ENCODE measurements at places on chromosomes 5 and 9.

DNA sequence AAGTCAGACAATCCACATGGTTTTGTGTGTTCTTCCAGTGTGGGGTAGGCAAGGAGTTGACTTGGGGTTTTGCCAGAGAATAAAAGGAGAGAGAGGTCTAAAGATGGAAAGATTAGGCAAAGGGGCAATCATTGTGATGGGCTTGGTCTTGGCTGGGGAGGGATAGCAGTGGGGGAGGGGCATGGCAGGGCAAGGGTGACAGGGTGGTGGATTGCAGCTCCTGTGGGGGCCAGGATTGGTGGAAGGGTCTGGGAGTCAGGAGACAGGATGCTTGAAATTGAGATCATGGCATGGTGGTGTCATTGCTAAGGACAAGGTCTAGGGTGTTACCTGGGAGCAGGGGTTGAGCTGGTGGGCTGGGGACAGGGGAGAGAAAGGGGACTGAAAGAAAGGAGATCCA lies 57.6 kb downstream of the ZNF618 start:
- DNase-seq: no peak

DNA sequence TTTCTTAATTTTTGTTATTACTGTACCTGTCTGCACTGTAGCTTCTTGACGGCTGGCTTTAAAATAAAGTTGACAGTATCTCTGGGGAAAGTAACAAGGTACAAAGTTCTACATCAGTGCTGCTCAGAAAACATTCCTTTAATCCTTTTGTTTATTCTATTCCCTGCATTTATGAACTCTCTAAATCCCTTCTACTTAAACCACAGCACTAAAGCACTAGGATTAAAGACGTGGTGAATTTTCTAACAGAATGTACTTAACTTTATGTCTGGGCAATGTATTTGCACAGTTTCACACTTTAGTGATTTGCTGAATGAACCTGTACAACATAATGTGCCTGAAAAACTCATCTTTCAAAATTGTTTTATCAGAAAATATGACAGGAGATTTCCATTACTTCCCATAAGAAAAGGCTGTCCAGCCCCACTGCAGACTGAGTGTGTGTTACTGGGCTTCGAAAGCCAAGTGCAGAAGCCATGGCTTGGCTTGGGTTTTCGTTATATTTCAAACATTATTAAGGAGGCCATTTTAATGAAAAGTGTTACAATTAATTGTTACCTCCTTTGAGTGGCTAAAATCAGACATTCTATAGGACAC lies 43.8 kb downstream of the LHFPL2 start:
- no peak for DNase-seq

DNA sequence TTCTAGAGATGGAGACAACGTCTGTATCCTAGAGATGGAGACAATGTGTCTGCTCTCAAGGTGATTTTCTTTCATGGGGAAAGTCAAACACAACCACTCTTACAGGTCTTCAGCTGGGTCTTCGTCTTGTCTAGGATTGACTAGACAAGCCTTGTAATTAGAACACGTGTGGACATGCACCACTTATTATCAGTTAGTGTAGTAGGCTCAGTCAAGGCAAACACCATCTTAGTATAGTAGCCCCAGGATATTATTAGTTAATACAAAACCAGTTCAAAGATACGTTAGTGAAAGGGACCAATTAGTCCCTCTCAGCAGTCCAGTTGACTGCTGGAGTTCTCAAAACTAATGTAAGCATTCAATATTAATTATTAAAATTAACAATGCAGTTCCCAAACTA lies 15.1 kb upstream of the CCL28 start:
- DNase-seq: no peak

GRCh38 chr5:93717162-93717561 lies 24.2 kb downstream of the POU5F2 start:
- DNase-seq: peak; percentile 19

- no peak for DNase-seq
Observed at GRCh38 chr9:71665247-71665646, 103.1 kb downstream of the CEMIP2 start.

DNA sequence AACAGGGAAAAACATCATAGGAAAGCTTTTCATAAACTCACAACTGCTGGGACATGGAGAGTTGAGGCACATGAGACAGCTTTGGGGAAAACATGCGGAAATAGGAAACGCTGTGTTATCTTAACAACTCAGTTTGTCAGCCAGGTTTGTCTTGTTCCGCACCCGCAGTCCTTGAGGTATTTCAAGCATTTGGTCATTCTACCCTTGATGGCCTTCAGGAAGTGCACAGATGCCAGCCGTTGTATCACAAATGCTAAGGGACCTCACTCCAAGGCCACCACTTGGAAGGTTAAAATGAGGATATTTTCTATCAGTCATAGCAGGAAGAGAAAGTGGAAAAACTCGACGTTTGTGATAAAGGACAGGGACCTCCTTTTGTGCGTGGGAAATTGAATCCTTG lies 83.8 kb downstream of the TRIO start:
- no peak for DNase-seq

DNA sequence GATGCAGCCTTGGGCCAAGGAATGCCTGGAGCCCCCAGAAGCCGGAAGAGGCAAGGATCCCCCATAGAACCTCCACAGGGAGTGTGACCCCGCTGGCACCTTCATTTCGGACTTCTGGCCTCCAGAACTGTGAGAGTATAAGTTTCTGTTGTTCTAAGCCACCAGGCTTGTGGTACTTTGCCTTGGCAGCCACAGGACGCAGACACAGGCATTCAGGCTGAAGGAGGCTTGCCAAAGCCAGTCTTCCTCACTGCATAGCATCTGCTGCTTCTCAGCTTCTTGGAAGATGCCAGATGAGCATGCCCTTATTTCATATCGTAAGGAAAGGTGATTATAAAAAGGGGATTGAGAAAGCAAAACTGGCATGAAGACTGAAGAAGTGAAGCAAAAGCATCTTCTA lies 61.1 kb upstream of the TAS2R1 start:
- no peak for DNase-seq

DNA sequence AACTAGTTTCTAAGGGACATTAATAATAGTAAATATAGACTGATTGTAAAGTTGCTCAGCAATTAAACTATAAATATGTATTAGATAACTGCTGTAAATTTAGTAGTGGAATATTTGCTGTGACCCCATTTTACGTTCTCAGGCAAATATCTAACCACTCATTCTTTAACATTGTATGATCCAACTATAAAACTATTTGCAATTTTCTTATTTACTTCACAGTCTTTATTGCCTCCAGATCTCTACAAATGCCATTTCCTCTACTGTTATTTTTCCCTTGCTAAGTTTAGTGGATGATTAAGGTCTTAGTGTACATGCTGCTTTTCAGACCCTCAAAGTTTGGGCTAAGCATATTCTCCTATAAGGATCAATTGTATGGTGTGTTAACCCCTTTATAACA lies 526.2 kb upstream of the ST8SIA4 start:
- DNase-seq: no peak

DNA sequence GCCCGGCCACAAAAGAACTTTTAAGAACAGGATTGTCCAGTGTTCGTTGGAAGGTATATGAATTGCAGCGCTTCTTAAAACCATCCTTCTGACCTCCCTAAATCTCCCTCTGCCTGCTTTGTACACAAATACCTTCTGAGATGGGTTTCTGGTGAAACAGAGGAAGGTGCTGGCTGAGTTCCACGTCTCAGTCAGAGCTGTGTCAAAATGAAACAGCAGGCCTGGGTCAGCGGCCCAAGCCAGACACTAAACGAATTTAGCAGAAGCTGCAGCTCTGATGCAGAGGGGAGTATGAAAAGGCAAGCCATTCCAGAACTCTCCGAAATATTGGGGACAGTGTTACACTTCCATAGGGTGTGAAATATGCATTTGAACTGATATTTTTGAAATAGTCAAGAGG lies 37.8 kb upstream of the CRB2 start:
- no peak for DNase-seq

GRCh38 chr5:134038138-134038537 lies 33.4 kb upstream of the VDAC1 start:
- DNase-seq: no peak

DNA sequence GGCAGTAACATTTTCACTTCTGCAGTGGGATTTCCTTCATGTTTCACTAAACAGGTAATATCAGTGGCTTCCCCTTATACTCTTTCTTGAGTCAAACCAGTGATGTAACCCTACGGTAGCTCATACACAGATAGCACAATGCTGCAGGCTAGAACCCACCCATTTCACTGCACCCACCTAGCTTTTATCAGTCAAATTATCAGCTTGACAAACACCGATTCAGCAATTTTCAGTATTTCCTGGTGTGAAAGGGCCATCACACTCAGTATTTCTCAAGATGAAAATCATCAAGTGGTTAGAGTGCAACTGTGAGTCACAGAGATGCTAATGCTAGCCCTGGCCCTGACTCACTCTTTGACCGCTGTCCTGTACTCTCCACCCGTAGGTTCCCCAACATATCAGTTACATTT lies 242.3 kb upstream of the PTGER4 start:
- DNase-seq: no peak

DNA sequence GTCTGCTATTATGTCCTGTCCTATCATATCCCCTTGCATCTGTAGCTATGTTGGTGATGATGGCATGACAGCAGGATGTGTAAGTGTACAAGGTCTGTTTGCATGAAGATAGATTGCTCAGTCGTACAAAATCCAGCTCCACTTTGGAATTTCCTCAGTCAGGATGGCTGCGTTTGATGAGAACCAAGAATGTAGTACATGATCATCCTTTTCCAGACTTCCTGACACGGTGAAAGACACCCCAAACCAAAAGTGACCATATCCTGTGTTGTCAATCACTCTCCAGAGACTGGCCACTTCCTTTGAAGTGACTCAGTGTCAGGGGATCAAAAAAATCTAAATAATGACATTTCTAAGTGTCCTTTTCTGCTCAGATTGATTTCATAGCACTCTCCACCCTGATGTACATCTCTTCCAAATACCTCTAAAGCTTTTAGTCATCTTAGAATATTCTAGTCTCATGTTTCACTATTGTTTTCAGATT lies 213.4 kb downstream of the PLK2 start:
- no peak for DNase-seq

DNA sequence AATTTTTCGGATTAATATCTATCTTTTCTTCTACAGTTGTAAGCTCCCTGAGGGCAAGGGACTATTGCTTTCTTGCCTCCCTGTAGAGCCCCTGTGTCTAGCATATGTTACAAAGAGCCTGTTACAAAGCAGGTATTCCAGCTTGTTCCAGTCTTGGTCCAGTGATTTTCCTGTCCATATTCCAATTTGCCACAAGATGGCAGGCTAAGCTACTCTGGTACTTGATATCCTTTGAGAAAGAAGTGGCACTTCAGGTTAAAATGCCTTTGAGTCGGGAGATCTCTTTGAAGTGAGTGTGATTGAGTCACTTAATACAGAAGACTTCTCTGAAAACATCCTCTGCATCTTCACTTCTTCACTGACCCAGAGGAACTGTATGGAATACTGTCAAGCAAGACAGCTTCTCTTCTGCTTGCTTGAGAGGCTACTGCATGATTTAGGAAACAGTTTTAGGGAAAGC lies 24.5 kb downstream of the CAVIN4 start:
- peak; percentile 54 for DNase-seq

GRCh38 chr5:41641621-41642020 lies 131.2 kb upstream of the PLCXD3 start:
- DNase-seq: no peak

DNA sequence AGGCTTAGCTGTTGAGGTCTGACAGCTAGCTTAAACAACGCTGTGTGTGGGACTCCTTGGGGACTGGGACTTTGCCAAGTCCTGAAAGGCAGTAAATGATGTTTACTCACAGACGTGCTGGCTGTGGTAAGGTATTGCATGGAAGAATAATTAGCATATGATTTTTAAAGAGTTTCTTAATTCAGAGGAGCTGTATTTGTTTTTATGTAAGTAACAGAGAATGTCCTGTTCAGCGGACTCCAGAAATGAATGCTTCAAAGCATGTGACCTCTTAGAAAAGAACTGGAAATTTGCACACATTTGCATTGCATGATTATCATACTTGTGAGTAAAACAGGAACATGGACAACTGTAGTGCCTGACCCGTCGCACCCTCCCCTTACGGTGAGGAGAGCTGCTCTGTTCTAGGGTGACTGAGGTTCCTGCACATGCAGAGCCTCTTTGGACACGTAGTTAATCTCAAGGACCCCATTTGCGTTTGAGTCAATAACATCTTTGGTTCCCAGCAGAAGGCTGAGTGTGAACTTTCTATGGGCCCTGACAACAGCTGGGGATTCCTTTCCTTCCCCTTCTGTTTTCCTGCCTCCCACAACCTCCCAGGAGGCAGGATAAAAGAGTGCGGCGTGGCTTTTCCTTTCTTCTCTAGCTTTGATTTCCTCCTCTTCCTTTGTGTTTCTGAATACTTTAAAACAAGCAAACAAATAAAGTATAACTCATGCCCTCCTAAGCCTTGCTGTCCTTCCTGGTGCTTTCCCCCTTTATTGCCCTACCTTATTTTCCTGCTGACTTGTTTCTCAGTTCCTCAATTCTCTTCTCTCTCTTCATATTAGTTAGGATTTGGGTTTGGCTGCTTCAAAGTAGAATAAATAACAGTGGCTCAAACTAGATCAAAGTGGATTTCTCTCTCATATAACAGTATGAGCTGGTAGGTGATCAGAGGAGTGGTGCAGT lies 157.2 kb upstream of the CD180 start:
- peak; percentile 31 for DNase-seq

DNA sequence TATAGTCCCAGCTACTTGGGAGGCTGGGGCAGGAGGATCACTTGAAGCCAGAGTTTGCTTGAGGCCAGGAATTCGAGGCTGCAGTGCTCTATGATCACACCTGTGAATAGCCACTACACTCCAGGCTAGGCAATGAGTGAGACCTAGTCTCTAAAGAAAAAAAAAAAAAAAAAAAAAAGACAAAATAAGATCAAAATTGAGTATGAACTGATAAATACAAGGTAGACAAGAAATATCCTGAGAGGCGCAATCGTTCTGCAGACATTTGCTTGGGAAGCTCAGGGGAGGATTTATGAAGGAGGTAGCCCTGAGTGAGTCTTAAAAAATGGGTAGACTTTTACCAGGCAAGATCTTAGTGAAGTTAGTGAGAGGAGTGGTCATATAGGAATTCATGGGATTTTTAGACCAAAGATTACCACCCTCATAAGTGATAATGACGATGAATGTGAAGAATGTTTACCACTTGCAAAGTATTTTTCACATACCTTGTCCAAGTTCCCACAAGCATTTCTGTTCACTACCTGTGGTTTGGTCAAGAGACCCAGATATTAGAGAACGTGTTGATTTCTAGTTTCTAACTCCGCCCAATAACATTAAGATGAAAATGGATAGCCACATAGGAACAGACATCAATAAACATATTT lies 4.4 kb downstream of the PDCD1LG2 start:
- DNase-seq: no peak

DNA sequence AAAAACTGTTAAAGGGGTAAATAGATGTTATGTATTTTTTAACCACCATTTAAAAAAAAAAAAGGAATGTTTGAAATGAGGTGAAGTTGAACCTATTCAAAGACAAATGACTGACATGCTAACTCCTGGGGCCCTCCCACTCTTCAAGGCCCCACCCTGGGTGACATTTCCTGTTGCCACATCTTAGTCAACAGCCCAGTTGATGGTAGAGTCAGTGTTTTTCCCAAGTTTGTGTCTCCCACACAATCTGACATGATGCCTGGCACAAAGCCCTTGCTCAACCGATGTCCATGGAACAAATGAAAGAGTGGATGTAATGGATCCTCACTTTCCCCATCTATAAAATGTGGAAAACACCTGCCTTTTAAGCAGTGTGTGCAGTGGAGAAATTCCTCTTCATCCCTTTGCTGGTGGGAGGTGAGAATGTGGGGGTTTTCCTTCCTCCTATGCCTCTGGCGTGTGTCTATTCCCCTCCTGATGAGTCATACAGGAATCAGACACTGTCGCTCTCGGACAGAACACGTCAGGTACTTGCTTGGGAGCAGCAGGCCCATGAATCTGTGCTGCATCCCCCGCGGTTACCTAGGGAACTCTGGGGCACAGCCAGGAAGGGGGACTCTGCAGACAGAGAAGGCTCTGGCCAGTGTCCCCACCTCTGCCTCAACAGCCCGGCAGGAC lies 13.7 kb upstream of the ADRA1B start:
- no peak for DNase-seq

Measured in globus pallidus (tissue), 1 donor.